Endothelial cell of umbilical vein (primary cell): ENCODE measurements at places on chromosomes 1 and 21. TPM values are rescaled to one million over a fixed set of nuclear protein-coding genes. Genes with fewer than 3 reads are reported as not detected.
A peak's percentile ranks its signal among the peaks of the same experiment; 100 is the strongest.

- no peaks in the 10 kb centered on the region for H3K27me3 ChIP-seq
- no peak overlapping the region for H3K27ac ChIP-seq
- no peak overlapping the region for H3K4me3 ChIP-seq
- H3K36me3 ChIP-seq = no peaks in the 10 kb centered on the region
- no peaks in the 10 kb centered on the region for H3K4me1 ChIP-seq
Observed at GRCh38 chr1:165549973-165550372, 6.2 kb downstream of the LRRC52 start.

DNA sequence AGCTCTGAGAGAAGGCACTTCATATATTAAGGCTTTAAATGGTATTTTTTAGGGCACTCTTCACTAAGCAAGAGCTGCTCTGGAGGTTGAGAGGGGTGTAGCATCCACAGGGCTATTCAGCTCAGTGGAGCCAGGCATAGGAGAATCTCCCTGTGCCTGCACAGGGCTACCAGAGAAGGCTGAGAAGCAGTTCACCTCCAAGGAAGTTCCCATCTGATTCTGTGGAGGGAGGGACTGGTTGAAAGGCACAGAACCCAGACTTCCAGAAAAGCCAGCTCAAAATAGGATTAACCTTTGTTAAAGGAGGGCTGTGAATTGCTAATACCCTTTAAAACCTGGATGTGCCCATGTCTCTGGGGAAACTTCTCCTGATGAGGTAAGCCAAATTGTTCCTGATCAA, 304.5 kb downstream of the TTLL7 start:
- H3K27ac ChIP-seq = no peak overlapping the region
- H3K27me3 ChIP-seq = peaks cover 3% of the 10 kb centered on the region
- peaks cover 11% of the 10 kb centered on the region for H3K4me1 ChIP-seq
- no peaks in the 10 kb centered on the region for H3K36me3 ChIP-seq
- H3K4me3 ChIP-seq = no peak overlapping the region

DNA sequence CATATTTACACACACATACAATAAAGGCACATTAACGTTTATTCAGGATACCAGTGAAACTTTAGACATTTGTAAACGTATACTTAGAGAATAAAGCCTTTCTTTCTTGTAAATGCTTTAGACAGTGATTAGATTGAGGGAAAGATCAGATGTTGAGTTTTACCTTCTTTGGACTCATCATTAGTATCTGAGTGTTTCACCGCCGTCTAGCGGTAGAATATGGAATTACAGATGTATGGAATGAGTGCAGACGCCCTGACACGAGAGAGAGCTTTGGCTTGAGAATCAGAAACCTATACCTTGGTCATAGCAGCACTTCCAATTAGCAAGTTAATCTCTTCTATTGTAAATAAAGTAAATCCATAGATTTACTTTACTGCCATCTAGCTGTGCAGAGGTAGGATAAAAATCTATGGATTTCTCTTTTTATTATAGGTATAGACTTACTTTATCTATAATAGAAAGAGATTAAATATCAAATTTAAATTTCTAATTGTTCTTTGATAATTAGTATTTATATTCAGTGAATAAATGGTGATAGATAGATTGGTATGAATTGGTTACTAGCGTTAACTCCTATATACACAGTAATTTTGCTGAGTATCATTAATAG, 12.6 kb downstream of the FLG2 start:
- H3K27ac ChIP-seq = no peak overlapping the region
- H3K4me3 ChIP-seq = no peak overlapping the region
- H3K36me3 ChIP-seq = no peaks in the 10 kb centered on the region
- no peaks in the 10 kb centered on the region for H3K27me3 ChIP-seq
- DNase-seq = peak; percentile 63

DNA sequence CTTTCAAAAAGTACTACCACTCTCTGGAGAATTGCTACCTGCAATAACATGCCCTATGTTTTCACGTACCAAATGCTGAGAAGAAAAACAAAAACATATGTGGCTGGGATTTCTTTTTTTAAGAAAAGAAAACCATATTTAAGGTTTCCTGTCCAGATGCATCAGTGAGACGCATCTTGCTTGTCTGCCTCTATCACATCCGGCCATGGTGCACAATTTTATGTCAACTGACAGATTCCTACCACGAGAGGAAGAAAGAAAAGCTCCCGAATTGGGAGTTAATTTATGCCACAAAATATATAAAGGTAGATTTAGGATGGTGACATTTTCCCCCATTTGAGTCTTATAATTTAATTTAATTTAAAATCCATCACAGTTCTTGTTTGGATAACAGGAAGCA, 62.3 kb upstream of the COL24A1 start:
- no peaks in the 10 kb centered on the region for H3K4me1 ChIP-seq
- no peaks in the 10 kb centered on the region for H3K27me3 ChIP-seq
- no peak overlapping the region for H3K4me3 ChIP-seq
- no peaks in the 10 kb centered on the region for H3K36me3 ChIP-seq
- H3K27ac ChIP-seq = no peak overlapping the region

- peaks cover 11% of the 10 kb centered on the region for H3K4me1 ChIP-seq
- DNase-seq = no peak
- H3K36me3 ChIP-seq = no peaks in the 10 kb centered on the region
- H3K27ac ChIP-seq = no peak overlapping the region
- H3K27me3 ChIP-seq = no peaks in the 10 kb centered on the region
- no peak overlapping the region for H3K4me3 ChIP-seq
Observed at GRCh38 chr1:186569856-186570255, 108.9 kb upstream of the PDC start.

DNA sequence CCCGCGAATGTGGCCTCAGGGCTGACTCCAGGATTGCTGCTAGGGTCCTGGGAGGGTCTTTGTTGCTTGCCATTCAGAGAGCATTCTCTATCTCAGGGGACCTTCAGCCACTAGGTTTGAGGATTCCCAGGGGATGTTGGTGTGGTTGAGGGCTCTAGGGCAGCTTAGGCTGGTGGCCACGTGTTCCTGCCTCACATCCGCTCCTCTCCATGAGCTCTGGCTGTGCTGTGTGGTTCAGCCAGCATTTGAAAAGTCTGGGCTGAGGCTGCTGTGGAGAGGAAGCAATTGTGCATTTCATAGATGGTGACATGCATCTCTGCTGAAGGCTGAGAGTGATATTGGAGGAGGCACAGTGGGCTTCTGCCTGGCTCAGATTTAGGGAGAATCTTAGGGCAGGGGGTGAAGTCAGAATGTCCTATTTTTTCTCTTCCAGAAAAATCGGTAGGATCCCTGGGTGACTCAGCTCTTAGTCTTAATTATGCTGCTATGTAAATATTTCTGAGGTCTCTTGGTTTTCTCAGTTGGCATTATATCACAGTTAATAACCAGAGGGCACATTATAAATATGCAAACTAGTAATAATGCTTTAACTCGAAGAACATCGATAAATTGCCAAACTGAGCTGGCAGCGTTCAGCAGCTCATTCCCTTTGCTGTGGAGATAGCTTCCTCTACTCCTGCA, 182.3 kb downstream of the CAMTA1 start:
- H3K36me3 ChIP-seq = no peaks in the 10 kb centered on the region
- no peaks in the 10 kb centered on the region for H3K27me3 ChIP-seq
- DNase-seq = no peak
- no peaks in the 10 kb centered on the region for H3K4me1 ChIP-seq

DNA sequence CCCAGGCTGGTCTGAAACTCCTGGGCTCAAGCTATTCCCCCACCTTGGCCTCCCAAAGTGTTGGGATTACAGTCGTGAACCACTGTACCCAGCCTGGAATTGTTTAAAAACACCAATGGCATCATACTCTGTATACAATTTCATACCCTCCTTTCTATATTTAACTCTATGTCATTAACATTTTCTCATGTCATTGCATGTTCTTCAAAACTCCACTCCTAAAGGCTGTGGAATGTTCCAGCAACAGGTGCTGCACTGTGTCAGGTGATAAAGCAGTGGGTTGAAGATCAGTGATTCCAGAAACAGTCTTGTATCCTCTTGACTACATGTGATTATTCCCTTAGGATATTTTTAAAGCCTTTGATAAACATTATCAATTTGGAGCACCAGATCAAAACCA, 36.7 kb upstream of the GRHL3 start:
- H3K27me3 ChIP-seq = peaks cover 25% of the 10 kb centered on the region
- no peak overlapping the region for H3K27ac ChIP-seq
- DNase-seq = no peak
- H3K4me1 ChIP-seq = peaks cover 5% of the 10 kb centered on the region
- H3K36me3 ChIP-seq = no peaks in the 10 kb centered on the region

DNA sequence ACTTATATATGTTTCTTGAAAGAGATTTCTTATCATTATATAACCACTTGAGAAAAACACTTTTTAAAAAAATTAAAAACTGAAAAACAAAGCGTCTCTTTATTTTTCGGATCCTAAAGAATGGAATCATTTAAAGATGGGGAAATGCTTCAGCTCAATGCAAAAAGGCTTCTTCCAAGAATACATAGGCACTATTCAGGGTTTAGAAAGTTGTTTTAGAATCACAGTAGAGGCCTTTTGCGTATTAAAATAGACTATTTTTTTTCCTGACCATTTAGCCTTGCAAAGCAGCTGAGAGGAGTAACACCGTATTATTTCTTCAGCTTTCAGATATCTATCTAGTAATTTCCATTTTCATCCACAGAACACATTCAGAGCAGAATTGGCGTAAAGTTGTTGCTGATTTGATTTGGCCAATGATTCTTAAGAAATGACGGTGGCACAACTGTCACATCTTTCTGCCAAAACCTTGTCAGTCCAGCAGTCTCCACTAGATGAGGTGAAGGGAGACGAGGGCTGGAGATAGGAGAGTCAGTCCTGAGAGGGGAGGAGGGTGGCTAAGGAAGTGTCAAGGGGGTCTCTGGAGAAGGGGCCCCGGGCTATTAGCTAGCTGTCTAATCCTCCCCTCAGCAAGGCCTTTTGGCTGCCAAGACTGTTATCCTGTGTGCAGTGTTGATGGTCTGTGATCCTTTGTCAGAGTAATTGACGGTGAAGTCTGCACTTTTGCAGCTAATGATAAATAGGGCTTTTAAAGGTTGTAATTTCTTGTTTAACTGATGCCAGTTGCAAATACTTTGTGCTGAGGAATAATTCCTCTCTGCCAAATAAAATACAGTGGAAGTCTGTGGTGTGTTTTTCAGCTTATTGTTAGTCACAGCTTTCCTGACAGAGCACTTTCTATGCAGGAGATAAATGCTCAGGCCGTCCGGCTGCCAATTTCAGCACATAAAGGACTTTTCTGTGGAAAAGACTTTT, 34.7 kb downstream of the PRRX1 start:
- H3K27ac ChIP-seq = no peak overlapping the region
- H3K27me3 ChIP-seq = no peaks in the 10 kb centered on the region
- no peak overlapping the region for H3K4me3 ChIP-seq
- no peaks in the 10 kb centered on the region for H3K36me3 ChIP-seq

DNA sequence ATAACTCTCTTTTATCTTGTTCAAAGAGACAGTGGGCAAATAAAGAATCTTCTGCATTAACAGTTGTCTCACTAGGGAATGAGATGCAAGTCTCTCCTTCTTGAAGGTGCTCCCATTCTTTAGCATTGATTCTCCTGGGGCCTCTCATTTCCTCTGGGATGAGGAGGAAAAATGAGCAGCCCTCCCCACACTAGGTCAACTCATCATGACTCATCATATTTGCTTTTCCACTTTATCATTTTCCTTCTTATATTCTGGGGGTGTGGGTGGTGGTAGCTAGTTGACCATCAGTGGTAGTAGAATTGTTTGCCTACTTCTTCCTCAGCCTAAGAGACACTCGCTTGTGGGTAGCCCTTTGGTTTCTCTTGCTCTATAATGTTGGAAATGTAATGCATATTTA, 182.0 kb upstream of the C1orf87 start:
- peaks cover 7% of the 10 kb centered on the region for H3K4me1 ChIP-seq
- H3K27me3 ChIP-seq = no peaks in the 10 kb centered on the region
- peak; percentile 16 for DNase-seq
- H3K27ac ChIP-seq = no peak overlapping the region
- no peak overlapping the region for H3K4me3 ChIP-seq

DNA sequence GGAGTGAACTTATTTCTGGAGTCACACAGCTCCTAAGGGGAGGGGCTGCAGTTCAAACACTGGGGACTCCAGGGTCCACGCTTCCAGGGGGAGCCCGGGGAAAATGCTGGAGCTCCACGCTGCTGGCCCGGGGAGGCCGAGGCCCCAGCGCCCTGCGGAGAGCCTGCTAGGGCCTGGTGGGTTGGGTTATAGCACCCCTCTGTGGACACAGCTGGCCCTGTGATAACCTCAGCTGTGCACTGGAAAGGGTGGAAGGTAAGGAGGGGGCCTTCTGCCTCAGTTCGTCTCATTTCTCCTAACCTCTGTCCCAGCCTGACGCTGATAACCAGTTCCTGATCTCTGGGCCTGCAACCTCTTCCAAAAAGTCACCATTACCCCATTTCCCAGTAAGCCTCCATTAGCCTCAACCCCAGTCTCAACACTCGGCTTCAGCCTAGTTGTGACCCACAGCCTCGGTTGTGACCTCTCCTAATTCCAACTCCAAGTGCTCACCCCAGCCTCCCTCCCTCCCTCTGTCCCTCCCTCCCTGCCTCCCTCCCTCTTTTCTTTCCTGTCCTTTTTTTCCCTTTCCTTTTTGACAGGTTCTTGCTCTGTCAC, 7.1 kb downstream of the NBL1 start:
- H3K27me3 ChIP-seq = no peaks in the 10 kb centered on the region
- no peaks in the 10 kb centered on the region for H3K36me3 ChIP-seq
- DNase-seq = peak; percentile 49
- peak overlapping the region; percentile 65 for H3K27ac ChIP-seq
- no peak overlapping the region for H3K4me3 ChIP-seq

- no peaks in the 10 kb centered on the region for H3K36me3 ChIP-seq
- no peak overlapping the region for H3K27ac ChIP-seq
- H3K4me3 ChIP-seq = no peak overlapping the region
- no peaks in the 10 kb centered on the region for H3K27me3 ChIP-seq
Observed at GRCh38 chr1:212754193-212754592, 37.4 kb downstream of the NSL1 start.

The TEX38 gene
- polyA plus RNA-seq = not detected in 2 replicates

The CDK11B gene
- polyA plus RNA-seq = 10.9 and 16.4 TPM in 2 replicates
